Eye (tissue), 1 donor: ENCODE measurements at places on chromosomes 1 and 21.
A peak's percentile ranks its signal among the peaks of the same experiment; 100 is the strongest.

- DNase-seq, result no peak
Measured at GRCh38 chr1:18957532-18958300, 1.2 kb upstream of the IFFO2 start.

GRCh38 chr1:155990005-155990739, 11.8 kb upstream of the ARHGEF2 start:
- DNase-seq, result no peak

- peak; percentile 81 for DNase-seq
Measured at GRCh38 chr1:207084701-207085180, 3.9 kb upstream of the C4BPB start.

GRCh38 chr1:200252531-200252930, 157.3 kb downstream of the ZNF281 start:
- DNase-seq, result no peak

DNA sequence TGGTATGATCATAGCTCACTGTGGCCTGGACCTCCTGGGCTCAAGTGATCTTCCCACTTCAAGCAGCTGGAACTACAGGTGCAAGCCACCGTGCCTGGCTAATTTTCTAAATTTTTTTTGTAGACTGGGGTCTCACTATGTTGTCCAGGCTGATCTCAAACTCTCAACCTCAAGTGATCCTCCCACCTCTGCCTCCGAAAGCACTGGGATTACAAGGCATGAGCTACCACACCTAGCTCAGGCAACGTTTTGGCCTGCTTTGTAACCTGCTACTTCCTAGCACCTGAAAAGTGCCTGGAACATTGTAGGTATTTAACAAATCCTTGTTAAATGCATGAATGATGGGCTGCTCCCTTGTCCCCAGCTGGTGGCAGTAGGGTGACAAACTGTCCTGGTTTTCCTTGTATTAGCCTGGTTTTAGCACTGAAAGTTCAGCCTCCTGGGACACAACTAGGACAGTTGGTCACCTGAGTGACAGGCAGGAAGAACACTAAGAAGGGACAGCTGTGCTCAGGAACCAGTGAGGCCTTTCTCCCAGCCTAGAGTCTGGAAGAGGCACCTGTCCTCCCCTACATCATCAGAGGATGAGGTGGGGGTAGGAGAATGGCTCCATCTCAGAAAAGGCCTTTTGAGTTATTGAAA, 88.5 kb upstream of the CD34 start:
- no peak for DNase-seq
